ENCODE measurements at places on chromosomes 4 and X. TPM values are rescaled to one million over a fixed set of nuclear protein-coding genes. Genes with fewer than 3 reads are reported as not detected.

- H3K4me3 ChIP-seq: no peak overlapping the region
- no peak for DNase-seq
- no peaks in the 10 kb centered on the region for H3K27me3 ChIP-seq
- no peaks in the 10 kb centered on the region for H3K4me1 ChIP-seq
- H3K36me3 ChIP-seq: no peaks in the 10 kb centered on the region
Observed at GRCh38 chrX:11641349-11642065, 24.2 kb downstream of the ARHGAP6 start.

DNA sequence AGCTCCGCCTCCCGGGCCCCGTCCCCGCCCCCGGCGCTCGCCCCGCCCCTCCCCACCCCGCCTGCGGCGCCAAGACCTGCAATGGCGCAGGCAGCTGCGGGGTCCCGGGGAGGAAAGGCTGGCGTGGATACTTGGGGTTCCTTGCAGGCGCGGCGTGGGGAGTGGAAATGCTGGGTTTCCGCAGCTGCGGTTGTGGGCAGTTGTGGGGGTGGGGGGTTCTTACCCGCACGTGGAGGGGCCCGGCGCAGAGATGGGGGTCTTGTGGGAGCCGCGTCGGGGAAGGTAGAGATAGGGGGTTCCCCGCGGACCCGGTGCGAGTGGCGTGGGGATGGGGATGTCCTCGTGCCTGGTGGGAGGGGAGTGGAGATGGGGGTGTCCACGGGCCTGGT, 680 bp upstream of the ASMTL start:
- H3K4me1 ChIP-seq: peaks cover 2% of the 10 kb centered on the region
- no peaks in the 10 kb centered on the region for H3K27me3 ChIP-seq
- no peak overlapping the region for H3K27ac ChIP-seq
- H3K36me3 ChIP-seq: peaks cover 5% of the 10 kb centered on the region
- H3K4me3 ChIP-seq: peak overlapping the region; percentile 82

DNA sequence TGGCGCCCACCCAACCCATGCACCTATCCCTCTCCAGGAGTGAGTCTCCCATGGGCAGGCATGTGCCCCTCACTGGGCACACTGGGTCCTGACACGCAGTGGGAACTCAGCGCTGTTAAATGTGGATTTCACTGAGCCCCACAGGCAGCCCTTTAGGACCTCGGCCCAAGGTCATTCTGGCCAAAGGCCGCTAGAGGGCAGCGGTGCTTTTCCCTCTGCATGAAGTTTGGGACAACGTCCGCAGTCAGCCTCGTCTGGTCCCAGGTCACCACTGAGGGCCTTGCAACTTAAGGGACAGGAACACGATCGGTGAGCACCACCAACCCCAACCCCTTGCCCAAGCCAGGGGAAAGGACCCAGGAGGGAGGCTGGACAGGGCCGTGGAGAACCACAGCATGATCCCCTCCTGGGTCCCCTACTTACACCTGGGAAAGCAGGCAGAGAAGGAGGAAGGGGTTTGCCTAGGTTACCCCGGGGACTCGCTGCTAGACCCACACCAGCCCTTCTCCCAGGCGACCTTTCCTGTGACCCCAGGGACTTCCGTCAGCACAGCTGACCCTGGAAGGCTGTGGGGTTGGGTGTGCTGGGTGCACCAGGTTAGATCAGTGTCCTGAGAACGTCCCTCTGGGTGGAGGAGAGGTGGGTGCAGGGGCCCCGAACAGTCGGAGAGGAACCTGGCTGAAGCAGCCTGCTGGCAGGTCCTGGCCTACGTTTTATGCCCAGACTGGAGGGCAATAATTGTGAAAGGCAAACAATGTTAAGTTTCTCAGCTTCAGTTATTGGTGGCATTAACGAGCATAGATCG, 24.0 kb downstream of the CYTL1 start:
- no peak overlapping the region for H3K27ac ChIP-seq
- H3K27me3 ChIP-seq: peaks cover 5% of the 10 kb centered on the region
- no peaks in the 10 kb centered on the region for H3K36me3 ChIP-seq
- no peak overlapping the region for H3K4me3 ChIP-seq

- peak within 1 kb of the TSS; percentile 87 for H3K4me3 ChIP-seq
- peaks cover 51% of the 10 kb centered on the region for H3K27me3 ChIP-seq
- no peak within 1 kb of the TSS for H3K27ac ChIP-seq
Observed at GRCh38 chr4:6200011-6200921, at the start of gene JAKMIP1. Gene JAKMIP1 (minus strand): TSS chr4:6200549. CDS start chr4:6112850, 87,699 bp downstream.

DNA sequence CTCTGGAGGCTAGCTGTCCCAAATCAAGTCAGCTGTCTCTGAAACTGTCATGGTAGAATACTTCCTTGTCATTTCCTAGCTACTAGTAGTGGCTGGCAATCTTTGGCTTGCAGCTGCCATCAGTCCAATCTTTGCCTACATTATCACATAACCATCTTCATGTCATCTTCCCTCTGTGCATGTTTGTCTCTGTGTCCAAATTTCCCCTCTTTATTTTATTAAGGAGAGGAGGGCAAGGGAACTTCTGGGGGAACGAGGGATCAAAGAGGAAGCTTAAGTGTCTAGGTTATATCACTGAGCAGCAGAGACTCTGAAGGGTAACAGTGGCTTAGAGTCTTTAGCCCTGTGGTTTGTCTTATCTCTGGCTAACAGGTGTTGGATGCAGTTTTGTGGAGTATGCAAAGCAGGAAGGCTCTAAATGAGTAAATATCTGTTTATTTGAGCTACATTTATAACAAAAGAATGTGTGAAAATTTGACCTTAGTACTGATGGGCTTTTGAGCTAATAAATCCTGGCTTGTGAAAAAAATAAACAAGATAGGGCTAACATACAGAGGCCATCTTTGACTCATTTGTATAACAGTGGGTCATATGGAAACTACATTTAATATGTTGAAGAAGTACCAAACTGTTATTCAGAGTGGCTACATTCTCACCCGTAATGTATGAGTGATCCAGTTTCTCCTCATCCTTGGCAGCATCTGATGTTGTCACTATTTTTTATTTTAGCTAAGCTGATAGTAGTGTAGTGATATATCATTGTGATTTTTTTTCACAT, 49.4 kb upstream of the ENOX2 start:
- peaks cover 9% of the 10 kb centered on the region for H3K27me3 ChIP-seq
- H3K4me3 ChIP-seq: no peak overlapping the region
- no peaks in the 10 kb centered on the region for H3K36me3 ChIP-seq
- no peaks in the 10 kb centered on the region for H3K4me1 ChIP-seq

The BTC gene
- 0.81 TPM for total RNA-seq

The SHROOM4 gene
- 3.0 TPM for total RNA-seq

The TRIM75 gene
- total RNA-seq: not detected
